GM03348 (cell line): ENCODE measurements at places on chromosomes 2 and 18.

- no peak for DNase-seq
Measured at GRCh38 chr2:221431477-221431876, 140.6 kb downstream of the EPHA4 start.

DNA sequence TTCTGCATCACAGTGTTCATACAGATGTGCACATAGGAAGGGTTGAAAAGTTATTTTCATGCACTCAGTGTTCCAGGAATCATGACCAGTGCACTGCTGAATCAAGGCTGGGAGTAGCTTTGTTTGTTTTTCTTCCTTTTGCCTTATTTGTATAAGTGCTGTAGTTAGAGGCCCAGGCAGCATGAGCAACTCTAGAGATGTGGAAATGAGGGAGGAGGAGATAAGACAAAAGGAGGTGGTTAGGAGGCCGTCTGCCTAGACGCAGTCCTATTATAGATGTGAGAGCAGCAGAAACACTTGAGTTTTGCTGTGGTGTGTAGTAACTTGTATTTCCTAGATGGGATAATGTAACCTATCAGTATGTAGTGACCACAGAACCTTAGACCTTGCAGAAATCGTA, 264.3 kb upstream of the RASGRP3 start:
- peak; percentile 72 for DNase-seq

- DNase-seq, result peak; percentile 63
Measured at GRCh38 chr2:191478799-191479679, 198.9 kb upstream of the NABP1 start.

- no peak for DNase-seq
Measured at GRCh38 chr2:125961739-125962138, 694.2 kb upstream of the GYPC start.
